ENCODE measurements at places on chromosomes 16 and 17. TPM values are rescaled to one million over a fixed set of nuclear protein-coding genes. Genes with fewer than 3 reads are reported as not detected.

The GRB7 gene
- total RNA-seq: 50.6 TPM

The LGALS9B gene
- total RNA-seq: not detected

DNA sequence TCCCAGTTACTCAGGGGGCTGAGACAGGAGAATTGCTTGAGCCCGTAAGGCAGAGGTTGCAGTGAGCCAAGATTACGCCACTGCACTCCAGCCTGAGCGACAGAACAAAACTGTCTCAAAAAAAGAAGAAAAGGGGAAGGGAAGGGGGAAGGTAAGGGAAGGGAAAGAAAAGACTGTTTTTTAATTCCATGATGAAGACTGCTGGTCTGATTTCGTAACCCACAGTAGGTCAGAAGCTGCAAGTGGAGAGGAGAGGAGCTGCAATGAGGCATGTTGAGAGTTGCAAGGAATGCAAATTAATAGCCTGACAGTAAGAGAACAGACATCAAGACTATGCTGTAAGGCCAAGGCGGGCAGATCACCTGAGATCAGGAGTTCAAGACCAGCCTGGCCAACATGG lies 33.3 kb downstream of the HELZ start:
- no peak for DNase-seq

The MMP15 gene
- 32.9 TPM for total RNA-seq

DNA sequence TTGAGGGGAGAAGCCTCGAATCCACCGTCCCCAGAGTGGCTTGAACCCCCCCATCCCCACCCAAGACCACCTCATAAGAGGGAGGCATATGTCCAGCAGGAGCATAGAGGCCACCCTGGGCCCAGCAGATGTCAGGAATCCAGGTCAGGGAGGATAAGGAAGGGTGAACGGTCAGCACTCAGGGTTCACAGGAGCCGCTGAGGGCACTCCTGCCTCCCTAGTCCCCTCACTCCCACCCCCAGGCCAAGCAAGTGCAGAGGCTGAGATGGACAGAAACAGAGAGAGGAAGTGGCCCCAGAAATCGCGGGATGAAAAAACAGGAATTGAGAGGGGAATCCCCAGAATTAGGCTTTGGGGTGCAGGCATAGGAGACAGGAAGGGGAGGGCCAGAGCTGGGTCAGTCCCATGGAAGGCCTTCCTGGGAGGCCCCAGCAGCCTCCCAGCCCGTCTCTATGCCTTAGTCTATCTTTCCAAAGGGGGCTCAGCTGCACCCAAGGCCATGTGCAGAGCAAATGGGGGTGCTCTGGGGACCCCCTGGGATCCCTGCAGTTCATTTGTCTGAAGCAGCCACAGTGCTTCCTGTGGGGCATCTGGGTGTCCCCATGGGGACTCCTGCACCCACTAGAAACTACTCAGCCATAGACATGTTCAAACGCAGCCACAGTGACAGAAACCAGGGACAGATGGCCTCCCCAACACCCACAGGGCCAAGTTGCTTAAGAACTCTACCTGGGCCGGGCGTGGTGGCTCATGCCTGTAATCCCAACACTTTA lies 1.7 kb downstream of the CMTM3 start:
- no peak for DNase-seq

The OR1F1 gene
- total RNA-seq: not detected

GRCh38 chr16:85245307-85246172 lies 133.3 kb upstream of the CIBAR2 start:
- DNase-seq: peak; percentile 71

DNA sequence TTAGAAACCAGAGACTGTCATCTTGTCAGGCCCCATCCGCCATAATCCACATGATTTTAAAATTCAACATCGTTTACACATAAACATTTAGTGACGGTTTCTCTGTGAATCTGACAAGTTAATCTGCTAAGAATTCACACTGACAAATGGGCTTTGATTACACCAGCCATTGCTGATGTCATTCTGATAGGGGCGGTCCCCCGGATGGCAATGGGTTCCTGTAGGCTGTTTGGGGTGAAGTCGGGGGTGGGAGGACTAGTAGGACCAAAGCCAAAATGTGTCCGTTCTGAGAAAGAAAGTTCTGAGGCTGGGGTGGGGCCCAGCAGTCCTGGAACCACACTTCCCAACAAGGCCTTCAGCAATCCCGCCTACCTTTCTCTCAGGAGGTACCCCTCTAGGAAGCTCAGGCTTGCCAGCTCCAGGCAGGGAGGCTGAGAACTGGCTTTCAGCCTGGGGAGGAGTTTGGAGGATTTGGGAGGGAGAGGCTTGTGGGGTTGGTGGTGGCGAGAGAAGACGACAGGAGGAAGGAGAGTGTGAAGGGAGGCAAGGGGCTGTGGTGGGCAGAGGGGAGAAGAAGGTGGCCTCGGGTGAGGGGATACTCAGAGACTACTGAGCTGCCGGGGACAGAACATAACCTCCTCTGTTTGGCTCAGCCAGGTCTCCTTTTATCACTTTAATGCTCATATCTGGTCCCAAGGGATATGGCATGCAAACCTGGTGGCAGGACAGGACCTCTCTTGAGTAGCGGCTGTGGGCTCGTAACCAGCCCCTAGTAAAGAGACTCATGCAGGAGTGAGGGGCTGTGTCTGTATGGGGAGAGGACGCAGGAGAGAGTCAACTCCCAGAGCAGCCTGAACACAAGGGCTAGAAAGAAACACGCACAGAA lies 8.6 kb downstream of the HIC1 start:
- no peak for DNase-seq

- no peak for DNase-seq
Measured at GRCh38 chr17:45812102-45812501, 28.0 kb downstream of the CRHR1 start.

DNA sequence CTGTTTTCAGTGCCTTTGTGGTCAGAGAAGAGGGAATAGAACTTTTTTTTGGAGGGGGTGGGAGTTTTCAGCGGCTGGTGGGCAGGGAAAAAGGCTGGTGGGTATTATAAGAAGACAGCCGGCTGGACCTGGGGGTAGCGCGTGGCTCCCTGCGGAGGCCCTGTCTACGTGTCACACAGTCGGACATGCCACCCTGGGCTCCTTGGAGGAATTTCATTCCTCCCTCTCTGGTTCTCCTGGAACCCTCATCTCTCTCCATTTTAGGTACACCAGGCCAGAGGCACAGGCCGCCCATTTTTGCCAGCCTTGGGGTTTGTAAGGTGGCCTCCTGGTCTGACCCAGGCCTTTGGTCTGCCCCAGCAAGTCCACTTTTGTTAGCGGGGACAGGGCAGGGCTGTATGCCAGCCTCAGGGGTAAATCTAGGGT lies 908 bp downstream of the FKBP10 start:
- no peak for DNase-seq

- no peak for DNase-seq
Measured at GRCh38 chr17:63350364-63350763, 95.7 kb downstream of the CYB561 start.

DNA sequence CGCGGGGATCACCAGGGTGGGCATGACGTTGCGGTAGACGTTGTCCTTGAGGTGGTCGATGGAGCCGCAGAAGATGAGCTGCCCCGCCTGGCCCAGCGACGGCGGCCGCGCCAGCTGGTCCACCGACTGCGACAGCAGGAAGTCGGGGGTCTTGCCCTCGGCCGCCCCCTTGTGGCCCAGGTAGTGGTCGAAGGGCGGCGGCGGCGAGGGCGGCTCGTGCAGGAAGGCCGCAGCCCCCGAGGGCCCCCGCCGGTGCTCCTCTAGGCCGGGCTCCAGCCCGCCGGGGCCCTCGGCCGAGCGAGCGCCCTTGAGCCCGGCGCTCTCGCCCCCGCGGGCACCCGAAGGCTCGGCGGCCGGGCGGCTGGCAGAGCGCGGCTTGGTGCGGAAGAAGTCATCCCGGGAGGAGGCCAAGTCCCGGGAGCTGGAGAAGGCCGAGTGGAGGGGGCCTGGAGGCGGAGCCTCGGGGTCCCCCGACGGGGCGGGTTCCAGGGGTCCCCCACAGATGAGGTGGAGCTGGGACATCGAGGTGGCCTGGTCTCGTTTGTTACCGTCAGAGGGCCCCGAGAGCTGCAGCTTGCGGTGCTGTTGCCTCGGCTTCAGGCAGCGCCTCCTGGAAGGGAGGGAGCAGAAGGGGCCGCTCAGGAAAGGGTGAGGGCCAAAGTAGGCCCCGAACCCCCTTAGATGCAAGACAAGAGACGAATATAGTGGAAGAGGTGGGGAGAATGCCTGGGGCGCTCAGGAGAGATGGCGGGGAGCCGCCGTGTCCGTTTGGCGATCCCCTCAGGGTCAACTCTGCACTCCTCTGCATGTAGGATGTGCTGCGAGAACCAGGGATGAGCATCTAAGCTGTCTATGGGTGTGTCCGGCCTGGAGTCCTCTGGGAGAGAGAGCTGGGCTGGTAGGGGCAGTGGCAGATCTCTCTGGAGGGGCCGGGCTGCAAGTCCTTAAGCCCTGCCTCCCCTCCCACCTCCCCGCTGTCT lies 8.8 kb downstream of the FAM171A2 start:
- DNase-seq: peak; percentile 91

- no peak for DNase-seq
Measured at GRCh38 chr17:33261820-33262219, 31.3 kb downstream of the ASIC2 start.

DNA sequence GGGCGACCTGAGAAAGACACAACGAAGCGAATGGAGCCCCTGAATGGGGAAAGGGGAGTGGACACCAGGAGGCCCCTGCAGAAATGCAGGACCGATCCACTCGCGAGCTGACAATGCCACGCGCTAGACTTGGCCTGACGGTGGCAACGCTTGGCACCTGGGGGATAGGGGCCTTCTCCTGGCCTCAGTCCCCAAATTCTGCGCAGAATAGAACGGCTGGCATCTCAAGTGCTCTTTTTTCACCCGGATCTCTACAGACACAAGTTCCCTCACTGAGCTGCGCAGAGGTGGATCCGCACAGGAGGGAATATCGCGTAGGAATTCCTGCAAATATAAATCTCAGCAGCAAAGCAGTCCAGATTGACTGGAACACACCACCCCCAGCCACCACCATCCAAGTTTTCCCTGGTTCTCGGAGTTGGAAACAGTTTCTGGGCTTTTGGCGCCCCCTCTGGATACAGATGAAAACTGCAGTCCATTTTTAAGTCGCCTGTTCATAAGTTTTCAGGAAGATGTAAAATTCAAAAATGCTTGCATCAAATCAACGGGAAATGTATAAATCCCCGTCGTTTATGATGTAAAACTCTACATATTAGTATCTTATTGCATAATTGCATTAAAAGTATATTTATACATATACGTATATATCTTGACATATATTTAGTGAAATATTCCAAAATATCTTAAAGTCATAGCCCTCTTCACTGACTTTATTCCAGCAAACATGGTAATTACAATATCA lies 2.3 kb upstream of the SOX9 start:
- peak; percentile 84 for DNase-seq

The GPR179 gene
- total RNA-seq: not detected

- peak; percentile 32 for DNase-seq
Measured at GRCh38 chr17:19309701-19310100, 52.8 kb downstream of the B9D1 start.

- DNase-seq: peak; percentile 78
Measured at GRCh38 chr17:1908699-1909309, 79.0 kb downstream of the RPA1 start.

The ANKFN1 gene
- not detected for total RNA-seq

- DNase-seq: no peak
Measured at GRCh38 chr17:42913522-42913921, 12.9 kb downstream of the G6PC1 start.
